Stimulated activated CD4-positive, alpha-beta T cell treated with anti-CD3 and anti-CD28 coated beads, Interleukin-2, amount 100 ng/mL, for 4 hours (primary cell): ENCODE measurements at places on chromosomes 6 and 20.

DNA sequence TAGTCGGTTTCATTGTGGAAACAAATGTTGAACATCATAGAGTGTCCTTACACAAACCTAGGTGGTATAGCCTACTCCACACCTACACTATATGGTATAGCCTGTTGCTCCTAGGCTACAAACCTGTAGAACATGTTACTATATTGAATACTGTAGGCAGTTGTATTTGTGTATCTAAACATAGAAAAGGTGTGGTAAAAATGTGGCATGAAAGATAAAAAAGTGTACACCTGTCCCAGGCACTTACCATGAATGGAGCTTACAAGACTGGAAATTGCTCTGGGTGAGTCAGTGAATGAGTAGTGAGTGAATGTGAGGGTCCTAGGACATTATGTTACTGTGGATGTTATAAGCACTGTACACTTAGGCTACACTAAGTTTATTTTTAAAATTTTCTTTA is 103.0 kb downstream of the ZFAND3 start:
- DNase-seq = no peak

GRCh38 chr6:138541823-138542481 is 42.7 kb upstream of the NHSL1 start:
- DNase-seq = no peak

- no peak for DNase-seq
Measured at GRCh38 chr6:21227486-21227885, 366.1 kb upstream of the SOX4 start.

DNA sequence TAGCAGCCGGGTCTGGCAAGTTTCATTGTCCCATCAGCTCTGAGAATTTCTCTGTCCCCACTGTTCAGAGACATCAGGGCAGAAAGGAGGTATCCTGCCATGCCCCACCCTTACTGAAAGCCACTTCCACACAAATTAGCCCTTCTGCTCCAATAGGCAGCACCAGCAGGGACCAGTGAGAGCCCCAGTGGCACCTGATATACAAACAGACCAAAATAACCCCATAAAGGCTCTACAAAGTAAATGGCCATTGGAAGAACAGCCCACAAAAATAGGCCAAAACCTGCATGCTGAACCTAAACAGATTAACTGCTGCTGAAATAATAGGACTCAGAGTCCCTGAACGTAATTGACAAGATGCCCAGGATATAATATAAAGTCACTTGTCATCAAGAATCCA is 199.9 kb downstream of the TMEM200A start:
- no peak for DNase-seq

- DNase-seq = no peak
Measured at GRCh38 chr6:79137671-79138070, 59.6 kb upstream of the PHIP start.

- no peak for DNase-seq
Measured at GRCh38 chr20:36824142-36824940, 50.8 kb upstream of the DSN1 start.

GRCh38 chr20:34043025-34043424 is 49.3 kb downstream of the RALY start:
- DNase-seq = no peak
